AG20443 (cell line): ENCODE measurements at places on chromosomes 1 and 21.
A peak's percentile ranks its signal among the peaks of the same experiment; 100 is the strongest.

- no peak for DNase-seq
Observed at GRCh38 chr1:211783266-211783665, 47.3 kb downstream of the LPGAT1 start.

DNA sequence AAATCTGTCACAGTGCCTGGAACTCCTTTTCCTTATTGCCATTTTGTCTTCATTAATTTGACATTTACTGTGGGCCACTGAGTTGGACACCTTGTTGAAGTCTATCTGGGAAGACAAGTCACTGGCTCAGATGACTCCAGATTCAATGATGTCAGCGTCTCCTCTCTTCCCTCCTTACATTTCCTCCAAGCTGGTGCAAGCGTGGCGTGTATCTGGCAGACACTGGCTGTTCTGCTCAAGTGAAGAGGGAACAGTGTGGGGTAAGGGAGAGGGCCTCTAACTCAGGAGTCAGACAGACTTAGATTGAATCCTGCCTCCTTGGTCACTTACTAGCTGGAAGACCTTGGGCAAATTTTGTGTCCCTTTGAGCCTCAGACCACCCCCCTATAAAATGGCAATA lies 8.7 kb upstream of the ZNF691 start:
- no peak for DNase-seq

- DNase-seq, result peak; percentile 43
Observed at GRCh38 chr1:196660852-196661251, 9.0 kb downstream of the CFH start.

GRCh38 chr1:237482777-237483176 lies 407.9 kb downstream of the ZP4 start:
- DNase-seq, result no peak

- no peak for DNase-seq
Observed at GRCh38 chr1:56983484-56983883, 17.7 kb upstream of the C8B start.
